Neuronal stem cell (in vitro differentiated cells): ENCODE measurements at places on chromosomes 5 and 9.

DNA sequence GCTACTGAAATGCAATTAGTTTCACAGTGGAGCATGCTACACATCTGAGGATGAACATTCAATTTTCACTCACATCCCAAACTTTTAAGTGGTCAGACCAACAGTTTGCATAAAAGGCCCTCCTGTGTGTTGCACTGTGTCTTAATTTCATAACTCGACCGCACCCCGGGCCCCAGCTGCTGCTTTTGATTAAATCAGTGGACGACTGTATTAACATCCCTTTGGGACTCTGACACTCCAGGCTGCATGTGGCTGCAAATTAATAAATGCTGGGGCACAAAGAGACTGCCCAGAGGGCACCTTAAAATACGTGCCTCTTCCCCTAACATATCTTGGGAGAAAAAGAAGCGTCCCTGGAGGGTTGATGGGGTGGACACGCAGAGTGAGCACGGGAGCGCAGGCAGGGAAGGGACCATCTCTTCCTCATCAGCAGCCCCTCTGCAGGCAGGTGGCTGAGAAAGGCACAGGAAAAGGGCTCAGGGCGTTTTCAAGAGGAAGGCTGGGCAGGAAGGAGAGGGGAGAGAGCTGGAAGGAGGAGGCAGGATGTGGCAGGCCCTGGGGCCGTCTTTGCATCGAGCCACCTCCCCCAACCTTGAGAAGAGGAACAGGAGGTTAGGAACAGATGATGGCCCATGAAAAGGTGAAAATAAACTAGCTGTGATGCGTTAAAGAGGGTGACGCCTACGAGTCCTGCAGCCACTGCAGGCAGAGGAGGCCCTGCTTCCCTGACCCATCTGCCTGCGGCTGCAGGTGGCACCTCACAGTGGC, 18.6 kb downstream of the MED10 start:
- no peaks in the 10 kb centered on the region for H3K36me3 ChIP-seq
- no peak overlapping the region for H3K4me3 ChIP-seq
- DNase-seq = no peak
- H3K27ac ChIP-seq = no peak overlapping the region
- H3K27me3 ChIP-seq = no peaks in the 10 kb centered on the region
- no peaks in the 10 kb centered on the region for H3K4me1 ChIP-seq

DNA sequence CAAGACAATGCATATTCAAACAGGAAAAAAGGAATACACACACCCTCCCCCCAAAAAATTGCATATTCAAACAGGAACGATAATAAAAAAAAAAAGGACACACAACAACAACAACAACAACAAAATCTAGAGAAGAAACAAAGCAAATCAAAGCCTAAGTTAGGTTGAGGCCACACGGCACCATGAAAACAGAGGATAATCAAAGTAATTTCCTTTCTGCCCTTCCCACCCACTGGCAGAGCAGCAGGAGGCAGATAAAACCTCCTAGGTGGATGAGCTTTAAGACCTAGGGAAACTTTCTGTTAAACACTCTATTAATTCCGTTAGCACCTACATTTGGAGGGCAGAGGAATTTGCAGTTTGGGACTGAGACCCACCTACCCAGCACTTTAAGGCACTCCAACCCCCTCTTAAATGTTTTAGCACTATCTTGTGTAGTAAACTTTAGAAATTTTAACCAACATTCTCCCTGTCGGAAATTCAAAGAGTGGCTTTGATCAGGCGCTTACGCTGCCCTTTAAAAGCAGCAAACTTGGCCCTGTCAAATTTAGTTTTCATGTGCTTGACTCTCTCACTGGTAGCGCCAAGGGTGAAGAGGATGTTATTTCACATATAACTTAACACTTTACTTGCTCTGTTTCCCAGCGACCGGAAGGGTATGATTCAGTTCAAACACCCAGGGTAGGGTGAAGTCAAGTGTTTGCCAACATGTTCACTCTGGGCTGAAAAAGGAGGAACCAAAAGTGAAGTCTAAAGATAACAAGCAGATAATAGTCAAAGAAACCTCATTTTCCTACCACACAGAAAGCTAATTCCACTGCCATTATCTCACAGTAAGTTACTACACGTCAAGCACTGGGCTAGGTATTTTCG, 9.2 kb downstream of the ENC1 start:
- no peak for DNase-seq
- H3K27me3 ChIP-seq = no peaks in the 10 kb centered on the region
- H3K27ac ChIP-seq = no peak overlapping the region
- H3K4me1 ChIP-seq = peaks cover 59% of the 10 kb centered on the region
- H3K36me3 ChIP-seq = peaks cover 70% of the 10 kb centered on the region
- H3K4me3 ChIP-seq = no peak overlapping the region

DNA sequence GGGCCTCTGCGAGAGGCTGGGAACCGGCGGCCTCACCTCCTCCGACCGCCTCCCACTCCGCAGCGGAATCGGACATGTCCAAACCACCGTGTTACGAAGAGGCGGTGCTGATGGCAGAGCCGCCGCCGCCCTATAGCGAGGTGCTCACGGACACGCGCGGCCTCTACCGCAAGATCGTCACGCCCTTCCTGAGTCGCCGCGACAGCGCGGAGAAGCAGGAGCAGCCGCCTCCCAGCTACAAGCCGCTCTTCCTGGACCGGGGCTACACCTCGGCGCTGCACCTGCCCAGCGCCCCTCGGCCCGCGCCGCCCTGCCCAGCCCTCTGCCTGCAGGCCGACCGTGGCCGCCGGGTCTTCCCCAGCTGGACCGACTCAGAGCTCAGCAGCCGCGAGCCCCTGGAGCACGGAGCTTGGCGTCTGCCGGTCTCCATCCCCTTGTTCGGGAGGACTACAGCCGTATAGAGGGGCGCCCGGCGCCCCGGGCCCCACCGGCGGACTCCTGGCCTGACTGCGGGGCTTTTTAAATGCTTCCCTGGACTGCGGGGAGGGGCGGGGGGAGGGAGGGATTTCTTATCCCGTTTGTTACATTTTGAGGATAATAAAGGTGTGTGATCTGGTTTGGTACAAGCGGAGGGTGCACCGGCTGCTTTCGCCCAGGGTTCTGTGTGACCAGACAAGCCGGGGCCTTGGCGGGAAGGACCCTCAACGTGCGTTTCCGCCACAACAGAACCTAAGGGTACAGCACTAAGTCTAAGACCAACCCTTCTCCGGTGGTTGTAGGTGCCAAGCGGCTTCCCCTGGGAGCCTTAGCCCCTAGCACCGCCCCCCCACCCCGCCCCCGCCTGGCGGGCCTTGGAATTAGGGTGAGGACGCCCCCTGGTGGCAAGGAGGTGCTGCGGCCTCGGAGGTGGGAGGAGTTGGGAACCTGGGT, 9.3 kb downstream of the PRR7 start:
- H3K4me1 ChIP-seq = peaks cover 19% of the 10 kb centered on the region
- no peaks in the 10 kb centered on the region for H3K27me3 ChIP-seq
- peak overlapping the region; percentile 92 for H3K27ac ChIP-seq
- peak; percentile 94 for DNase-seq
- H3K36me3 ChIP-seq = peaks cover 83% of the 10 kb centered on the region
- H3K4me3 ChIP-seq = no peak overlapping the region

GRCh38 chr5:41176952-41177351, 36.4 kb downstream of the C6 start:
- no peak for DNase-seq
- no peaks in the 10 kb centered on the region for H3K36me3 ChIP-seq
- H3K27ac ChIP-seq = no peak overlapping the region
- H3K4me3 ChIP-seq = no peak overlapping the region
- no peaks in the 10 kb centered on the region for H3K4me1 ChIP-seq

DNA sequence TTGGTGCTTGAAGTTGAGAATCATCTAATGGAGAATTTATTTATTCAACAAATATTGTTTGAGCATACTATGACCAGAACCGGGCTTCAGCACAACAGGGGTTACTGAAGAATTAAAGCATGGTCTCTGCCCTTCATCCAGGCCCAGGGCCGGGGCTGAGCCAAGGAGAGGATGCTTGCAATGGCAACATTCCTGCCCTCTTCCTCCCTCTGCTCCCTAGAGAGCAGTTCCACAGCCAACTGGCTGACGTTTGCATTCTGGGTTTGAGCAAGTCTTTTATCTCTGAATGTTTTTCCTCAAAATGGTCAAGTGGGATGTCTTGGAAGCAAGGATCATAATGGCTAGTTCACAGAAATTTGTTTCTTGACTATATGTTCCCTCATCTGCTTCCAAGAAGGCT, 80.7 kb downstream of the GLDC start:
- H3K27ac ChIP-seq = no peak overlapping the region
- H3K4me1 ChIP-seq = no peaks in the 10 kb centered on the region
- H3K36me3 ChIP-seq = peaks cover 13% of the 10 kb centered on the region
- no peak for DNase-seq

DNA sequence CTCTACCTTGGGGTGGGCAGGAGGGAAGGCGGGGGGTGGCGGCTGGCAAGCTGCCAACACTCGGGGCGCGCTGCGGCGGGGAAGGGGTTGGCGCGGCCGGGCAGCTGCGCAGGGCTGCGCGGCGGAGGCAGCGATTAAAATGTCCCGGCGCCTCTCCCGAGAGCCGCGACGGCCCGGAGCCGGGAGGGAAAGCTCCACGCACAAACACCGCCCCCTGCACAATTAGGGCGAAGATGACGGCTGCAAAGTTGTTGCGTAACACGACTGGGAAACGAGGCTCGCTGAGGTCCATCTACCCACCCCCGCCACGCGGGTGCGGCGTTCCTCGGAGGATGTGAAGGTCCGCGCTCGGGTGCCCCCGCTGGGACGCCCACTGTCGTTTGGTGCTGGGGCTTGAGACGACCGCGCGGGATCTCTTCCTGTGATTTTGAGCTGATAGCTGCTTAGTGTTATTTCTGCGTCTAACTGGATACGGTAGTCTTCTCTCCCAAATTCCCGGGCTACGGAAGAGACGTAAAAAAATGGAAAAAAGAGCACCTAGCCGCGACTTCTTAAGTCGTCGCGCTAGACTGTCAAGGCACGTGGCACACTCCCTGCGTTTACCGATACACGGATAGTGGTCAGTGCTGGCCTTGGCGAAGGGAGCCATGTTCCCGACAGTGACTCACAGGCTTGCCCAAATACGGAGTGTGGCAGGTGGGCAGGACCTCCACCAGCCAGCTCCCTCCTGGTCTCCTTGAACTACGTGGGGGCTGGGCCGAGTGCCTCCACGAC, 958 bp upstream of the NFIL3 start:
- no peaks in the 10 kb centered on the region for H3K36me3 ChIP-seq
- H3K27me3 ChIP-seq = peaks cover 55% of the 10 kb centered on the region
- H3K4me1 ChIP-seq = peaks cover 7% of the 10 kb centered on the region

DNA sequence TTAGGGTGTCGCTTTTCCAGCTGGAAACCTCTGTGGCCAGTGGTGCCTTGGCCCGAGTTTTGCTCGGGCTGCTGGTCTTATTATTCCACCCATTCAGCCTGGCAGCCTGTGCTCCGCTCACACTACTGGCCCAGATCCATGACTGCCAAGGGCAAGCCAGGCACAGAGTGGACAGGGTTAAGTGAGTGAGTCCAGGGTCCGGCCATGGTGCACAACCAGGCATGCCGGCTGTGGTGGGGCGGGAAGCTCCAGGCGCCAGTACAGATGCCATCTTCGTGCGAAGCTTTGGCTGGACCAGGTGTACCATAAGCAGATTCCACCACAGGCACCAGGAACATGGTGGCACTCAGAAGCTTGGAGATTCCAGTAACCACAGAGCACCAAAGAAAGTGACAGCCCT, 580.2 kb upstream of the FAM174A start:
- H3K36me3 ChIP-seq = no peaks in the 10 kb centered on the region
- no peak overlapping the region for H3K4me3 ChIP-seq
- no peak for DNase-seq
- H3K27me3 ChIP-seq = no peaks in the 10 kb centered on the region
- no peak overlapping the region for H3K27ac ChIP-seq

- no peaks in the 10 kb centered on the region for H3K27me3 ChIP-seq
- H3K4me3 ChIP-seq = no peak overlapping the region
- DNase-seq = peak; percentile 66
- H3K36me3 ChIP-seq = no peaks in the 10 kb centered on the region
- H3K27ac ChIP-seq = no peak overlapping the region
These were observed 43.4 kb downstream of the NXNL2 start for GRCh38 chr9:88578121-88579049.

DNA sequence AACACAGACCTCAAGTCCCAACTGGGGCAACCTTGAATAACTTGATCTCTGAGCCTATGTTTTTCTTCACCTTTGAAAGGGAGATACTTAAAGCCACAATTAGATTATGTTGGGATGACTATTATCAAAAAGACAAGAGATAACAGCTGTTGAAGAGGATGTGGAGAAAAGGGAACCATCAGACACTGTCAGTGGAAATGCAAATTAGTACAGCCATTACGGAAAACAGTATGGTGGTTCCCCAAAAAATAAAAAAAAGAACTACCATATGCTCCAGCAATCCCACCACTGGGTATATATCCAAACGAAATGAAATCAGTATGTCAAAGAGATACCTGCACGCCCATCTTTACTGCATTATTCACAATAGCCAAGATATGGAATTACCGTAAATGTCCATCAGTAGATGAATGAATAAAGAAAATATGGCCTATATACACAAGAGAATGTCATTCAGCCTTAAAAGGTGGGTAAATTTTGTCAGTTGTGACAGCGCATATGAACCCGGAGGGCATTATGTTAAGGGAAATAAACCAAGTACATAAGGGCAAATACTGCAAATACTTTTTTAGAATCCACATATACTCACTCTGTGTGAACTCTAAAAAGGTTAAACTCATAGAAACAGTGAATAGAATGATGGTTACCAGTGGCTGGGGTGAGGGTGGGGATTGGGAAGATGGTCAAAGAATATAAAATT, 12.7 kb downstream of the FAT2 start:
- no peak for DNase-seq
- no peaks in the 10 kb centered on the region for H3K4me1 ChIP-seq
- H3K36me3 ChIP-seq = no peaks in the 10 kb centered on the region
- H3K27ac ChIP-seq = no peak overlapping the region

GRCh38 chr5:129909225-129909624, 5.0 kb downstream of the CHSY3 start:
- DNase-seq = no peak
- no peak overlapping the region for H3K4me3 ChIP-seq
- H3K36me3 ChIP-seq = no peaks in the 10 kb centered on the region
- peaks cover 24% of the 10 kb centered on the region for H3K27me3 ChIP-seq

GRCh38 chr5:9140711-9141110, 405.2 kb downstream of the SEMA5A start:
- H3K27me3 ChIP-seq = no peaks in the 10 kb centered on the region
- no peaks in the 10 kb centered on the region for H3K36me3 ChIP-seq

- no peak for DNase-seq
- no peaks in the 10 kb centered on the region for H3K27me3 ChIP-seq
- H3K27ac ChIP-seq = no peak overlapping the region
- H3K36me3 ChIP-seq = no peaks in the 10 kb centered on the region
- no peaks in the 10 kb centered on the region for H3K4me1 ChIP-seq
- H3K4me3 ChIP-seq = no peak overlapping the region
These were observed 56.1 kb upstream of the GLRX start for GRCh38 chr5:95878417-95879323.

- peaks cover 19% of the 10 kb centered on the region for H3K4me1 ChIP-seq
- H3K36me3 ChIP-seq = no peaks in the 10 kb centered on the region
- DNase-seq = no peak
- no peaks in the 10 kb centered on the region for H3K27me3 ChIP-seq
- H3K27ac ChIP-seq = peak overlapping the region; percentile 66
- H3K4me3 ChIP-seq = no peak overlapping the region
These were observed 68.3 kb downstream of the SERINC5 start for GRCh38 chr5:80187421-80188090.
